ENCODE measurements at places on chromosomes 7 and 10. TPM values are rescaled to one million over a fixed set of nuclear protein-coding genes. Genes with fewer than 3 reads are reported as not detected.
A peak's percentile ranks its signal among the peaks of the same experiment; 100 is the strongest.

- no peak for DNase-seq
These were observed 231.2 kb downstream of the PTPRN2 start for GRCh38 chr7:158356454-158356853.

GRCh38 chr7:147014286-147014955 is 897.8 kb downstream of the CNTNAP2 start:
- DNase-seq = no peak

DNA sequence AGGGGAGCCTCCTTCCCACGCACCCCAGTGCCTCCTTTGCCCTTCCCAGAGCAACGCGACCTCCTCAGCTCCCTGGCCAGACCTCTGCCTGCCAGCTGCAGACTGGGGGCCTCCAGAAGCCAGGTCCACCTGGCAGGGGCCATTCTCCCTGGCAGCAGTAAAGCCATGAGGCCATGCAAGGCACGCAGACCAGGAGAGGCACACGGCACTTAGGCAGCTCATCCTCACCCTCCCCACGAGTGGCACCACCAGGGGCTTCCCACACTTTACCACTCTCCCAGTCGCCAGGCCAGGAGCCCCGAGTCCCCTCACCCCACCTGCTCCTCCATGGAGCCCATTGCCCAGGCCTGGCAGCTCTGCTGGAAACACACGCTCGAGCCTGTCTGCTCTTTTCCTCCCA is 85.4 kb downstream of the PROSER2 start:
- DNase-seq = no peak

- no peak for DNase-seq
These were observed 135.4 kb upstream of the SEMA3D start for GRCh38 chr7:85322252-85322651.

DNA sequence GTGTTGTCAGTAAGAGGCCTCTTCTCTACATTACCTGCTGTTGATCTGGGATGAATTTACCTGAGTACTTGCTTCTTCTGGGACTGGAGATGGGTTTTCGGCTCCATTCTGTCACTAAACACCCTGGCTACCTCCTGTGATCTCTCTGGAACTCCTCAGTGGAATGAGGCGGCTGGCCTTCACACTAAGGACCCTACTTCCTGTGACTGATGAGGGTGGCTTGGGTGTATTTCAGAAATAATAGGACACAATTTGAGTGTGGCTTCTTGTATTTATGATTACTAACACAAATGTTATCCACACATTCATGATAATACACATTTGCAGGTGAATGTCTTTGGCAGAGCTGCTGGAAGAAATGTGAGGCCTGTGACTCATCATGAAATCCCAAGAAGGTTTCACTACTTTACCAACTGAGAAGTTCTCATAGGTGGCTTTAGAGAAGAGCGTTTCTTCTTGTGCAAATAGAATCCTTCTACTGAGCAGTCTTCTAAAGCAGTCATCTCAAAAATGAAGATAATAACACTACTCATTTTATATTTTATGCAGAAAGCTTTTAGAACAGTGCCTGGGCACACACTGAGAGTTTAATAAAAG is 21.3 kb upstream of the EVX1 start:
- no peak for DNase-seq

GRCh38 chr10:132518572-132519381 is 18.8 kb upstream of the INPP5A start:
- peak; percentile 93 for DNase-seq

DNA sequence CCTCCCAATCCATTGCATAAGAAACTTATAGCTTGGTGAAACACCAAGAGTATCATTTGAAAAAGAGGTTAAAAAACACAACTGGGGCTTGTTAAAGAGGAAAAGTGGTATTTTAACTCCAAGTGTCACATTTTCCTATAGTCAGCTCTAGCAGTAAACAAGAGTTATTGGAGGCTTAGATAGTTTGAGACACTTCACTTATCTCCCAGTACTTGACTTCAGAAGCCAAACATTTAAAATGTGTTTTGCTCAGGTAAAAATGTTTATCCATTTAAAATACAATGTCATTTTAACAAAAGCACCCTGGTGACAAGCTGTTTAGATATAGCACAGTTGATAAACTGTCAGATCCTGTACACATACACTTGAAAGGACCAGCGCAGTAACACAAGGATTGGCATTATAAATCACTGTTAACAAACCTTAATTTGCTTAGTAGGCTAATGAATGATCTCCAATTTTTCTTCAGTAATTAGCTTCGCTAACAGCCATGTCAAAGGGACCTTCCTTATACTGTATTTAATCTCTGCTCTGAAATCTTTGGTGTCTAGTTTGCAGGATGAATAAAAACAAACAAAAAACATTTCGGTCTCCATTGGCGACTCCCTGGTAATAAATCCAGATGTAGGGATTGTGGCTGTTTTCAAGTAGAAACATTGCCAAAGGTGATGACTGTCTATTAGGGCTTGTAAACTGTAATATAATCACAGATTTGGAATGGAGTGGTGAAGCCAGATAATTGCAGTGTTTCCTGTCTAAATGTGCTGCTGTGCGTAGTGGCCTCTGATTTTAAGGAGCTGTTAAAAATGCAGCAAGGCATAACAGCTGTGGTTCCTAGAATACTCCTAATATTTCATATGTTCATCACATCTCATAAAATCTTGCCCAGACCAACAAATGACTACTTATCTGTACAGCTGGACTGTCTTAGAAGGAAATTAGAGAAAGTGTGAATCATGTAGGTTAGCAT is 545.1 kb downstream of the AUTS2 start:
- DNase-seq = no peak

DNA sequence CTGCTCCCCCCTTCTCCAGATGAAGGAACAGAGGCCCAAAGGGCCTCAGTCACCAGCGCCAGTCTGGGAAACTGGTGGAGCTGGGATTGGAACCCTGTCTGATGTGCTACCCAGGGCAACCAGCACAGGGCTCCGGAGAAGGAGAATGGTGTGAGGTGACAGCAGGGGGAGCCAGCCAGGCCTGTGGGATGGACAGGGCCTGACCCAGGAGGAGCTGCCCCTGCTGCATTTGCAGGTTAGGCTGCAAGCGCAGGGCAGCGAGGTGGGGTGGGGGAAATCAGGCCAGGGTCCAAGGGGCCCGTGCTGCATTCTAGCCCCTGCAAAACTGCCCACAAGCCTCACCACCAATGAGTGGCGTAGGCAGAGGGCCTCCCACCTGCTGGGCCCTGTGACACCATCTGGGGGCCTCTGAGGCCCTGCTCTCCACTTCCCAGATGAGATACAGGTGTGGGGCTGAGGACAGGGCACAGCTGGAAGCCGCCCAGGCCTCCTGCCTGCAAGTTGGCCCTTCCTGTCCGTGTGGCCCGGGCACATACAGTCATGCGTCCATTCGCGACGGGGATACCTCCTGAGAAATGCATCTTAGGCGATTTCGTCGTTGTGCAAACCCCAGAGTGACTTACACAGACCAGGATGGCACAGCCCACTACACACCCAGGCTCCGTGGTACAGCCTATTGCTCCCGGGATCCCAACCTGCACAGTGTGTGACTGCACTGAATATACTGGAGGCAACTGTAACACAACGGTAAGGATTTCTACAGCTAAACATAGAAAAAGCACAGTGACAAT is 45.3 kb downstream of the RASGEF1A start:
- no peak for DNase-seq

- no peak for DNase-seq
These were observed 17.5 kb upstream of the MTPN start for GRCh38 chr7:135994466-135995205.

DNA sequence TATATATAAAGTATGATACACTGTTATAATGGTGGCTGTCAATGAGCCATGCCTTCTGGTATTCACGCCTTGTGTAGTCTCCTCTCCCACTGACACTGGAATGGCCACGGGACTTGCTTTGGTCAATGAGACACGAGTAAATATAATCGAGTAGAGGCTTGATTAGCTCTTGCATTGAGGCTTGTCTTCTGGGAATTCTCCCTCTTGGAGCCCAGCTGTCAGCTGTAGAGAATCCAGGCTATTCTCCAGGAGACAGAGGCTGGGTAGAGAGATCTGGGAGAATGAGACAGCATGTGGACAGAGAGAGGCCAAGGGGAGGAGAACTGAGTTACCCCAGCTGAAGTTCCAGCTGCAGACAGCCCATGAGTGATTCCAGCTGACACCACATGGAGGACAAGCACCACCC is 25.2 kb upstream of the PLCE1 start:
- DNase-seq = no peak

DNA sequence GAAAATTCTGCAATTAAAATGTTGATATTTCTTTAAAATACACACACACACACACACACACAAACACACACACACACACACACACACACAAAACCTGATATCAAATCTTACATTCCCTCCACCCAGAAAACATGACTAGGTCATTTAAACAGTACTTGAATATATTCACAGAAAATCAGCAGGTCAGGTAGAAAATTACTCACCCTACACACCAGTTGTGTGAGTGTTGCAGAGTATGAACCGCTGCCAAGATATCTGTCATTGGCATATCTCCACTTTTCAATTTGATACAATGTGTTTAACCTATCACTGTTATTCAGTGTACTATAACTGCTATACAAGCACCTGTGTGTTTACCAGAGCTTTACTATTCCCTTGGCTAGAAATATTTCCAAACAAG is 283.6 kb upstream of the LRRTM3 start:
- no peak for DNase-seq

GRCh38 chr10:32104622-32105509 is 48.6 kb upstream of the KIF5B start:
- DNase-seq = no peak

- DNase-seq = no peak
These were observed 767.2 kb downstream of the TNS3 start for GRCh38 chr7:46814516-46815250.

DNA sequence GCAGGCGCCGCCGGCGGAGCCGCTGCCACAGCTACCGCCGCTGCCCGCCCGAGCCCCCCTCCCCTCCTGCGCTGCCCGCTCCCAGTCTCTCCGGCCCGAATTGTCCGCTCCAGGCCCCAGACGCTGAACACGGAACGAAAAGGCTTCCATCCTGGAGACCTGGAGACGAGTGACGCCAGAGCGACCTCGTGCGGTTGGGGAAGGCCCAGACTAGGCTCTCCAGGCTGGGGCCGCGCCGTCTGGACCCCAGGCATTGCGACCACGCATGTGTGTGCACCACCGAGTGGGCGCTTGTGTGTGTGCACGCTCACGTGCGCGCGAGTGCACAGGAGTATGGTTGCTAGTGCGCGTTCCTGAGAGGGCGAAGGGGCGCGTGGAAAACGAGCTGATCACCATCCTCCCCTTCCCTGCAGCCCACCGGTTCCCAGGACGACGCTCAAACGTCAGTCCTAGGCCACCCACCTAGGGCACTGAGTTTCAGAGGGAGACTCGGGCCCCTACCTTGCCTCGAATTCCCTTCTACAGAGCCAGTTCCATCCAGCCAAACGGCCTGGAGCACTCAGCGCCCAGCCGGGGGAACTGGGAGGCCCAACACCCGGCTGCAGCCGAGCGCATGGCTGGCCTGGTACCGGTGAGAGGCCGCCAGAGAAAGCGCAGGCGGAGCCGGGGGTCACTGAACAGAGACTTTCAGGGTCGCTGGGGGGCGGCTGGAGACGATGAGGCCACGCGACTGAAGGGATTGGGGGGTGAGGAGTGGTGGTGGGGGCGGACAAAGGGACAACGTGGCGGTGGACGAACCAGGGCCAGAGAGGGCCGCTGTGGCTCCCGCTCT is 11.6 kb downstream of the LBX1 start:
- peak; percentile 78 for DNase-seq

DNA sequence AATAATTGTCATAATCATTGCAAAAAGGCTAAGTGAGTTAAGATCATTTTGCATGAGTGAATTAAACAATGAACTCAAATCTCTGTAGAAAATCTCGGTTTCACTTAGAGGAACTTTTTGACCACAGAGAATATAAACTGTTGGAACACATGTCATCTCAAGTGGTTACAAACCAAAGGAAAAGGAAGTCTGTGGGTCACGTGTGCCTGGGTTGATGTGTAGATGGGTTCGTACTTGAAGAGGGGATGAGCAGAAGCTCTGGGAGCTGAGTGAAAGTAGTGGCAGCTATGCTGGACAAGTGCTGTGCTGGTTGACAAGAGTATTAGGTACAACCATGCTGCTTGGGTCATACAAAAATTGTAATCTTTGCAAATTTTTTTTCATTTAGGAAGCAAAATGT is 35.0 kb downstream of the GLRX3 start:
- no peak for DNase-seq

GRCh38 chr10:121449482-121449924 is 148.7 kb downstream of the FGFR2 start:
- DNase-seq = peak; percentile 86

DNA sequence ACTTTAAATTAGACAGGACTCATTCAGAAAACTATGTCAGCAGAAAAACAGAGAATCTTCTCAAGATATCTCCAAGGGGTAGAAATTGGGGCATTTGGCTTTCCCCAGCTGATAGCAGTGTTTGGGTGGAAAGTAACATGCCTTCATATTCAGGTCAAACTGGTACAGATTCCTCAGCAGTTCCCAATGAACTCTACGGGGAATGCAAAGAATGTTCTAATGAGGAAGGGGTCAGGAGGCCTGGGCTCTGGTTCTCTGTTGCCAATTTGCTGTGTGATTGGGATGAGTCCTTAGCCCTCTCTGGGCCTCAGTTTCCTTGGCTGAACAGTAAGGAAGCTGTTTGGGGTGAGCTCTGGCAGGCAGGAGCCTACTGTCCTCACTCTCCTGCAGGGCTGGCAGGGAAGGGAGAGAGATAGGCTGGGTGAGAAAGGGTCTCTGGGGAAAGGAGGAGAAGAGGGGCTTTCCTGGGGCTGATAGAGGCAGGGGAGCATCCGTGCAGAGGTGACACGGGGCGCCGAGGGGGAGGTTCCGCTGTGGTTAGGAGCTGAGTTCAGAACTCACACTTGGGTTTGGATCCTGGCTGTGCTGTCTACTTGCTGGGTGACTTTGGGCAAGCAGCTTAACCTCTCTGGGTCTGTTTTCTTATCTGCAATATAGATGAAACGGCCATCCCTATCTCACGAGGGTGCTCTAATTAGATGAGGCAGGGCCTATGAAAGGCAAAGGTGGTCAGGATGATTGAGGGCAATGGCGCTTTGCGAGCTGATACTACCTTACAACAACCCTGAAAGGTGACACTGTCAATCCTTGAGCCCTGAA is 45.1 kb downstream of the SPOCK2 start:
- no peak for DNase-seq

GRCh38 chr10:49398000-49398861 is 2.3 kb upstream of the DRGX start:
- DNase-seq = peak; percentile 80

- peak; percentile 27 for DNase-seq
These were observed 767.0 kb downstream of the LRMDA start for GRCh38 chr10:76198287-76199035.

- no peak for DNase-seq
These were observed 411.6 kb upstream of the DPP6 start for GRCh38 chr7:153640586-153640985.

DNA sequence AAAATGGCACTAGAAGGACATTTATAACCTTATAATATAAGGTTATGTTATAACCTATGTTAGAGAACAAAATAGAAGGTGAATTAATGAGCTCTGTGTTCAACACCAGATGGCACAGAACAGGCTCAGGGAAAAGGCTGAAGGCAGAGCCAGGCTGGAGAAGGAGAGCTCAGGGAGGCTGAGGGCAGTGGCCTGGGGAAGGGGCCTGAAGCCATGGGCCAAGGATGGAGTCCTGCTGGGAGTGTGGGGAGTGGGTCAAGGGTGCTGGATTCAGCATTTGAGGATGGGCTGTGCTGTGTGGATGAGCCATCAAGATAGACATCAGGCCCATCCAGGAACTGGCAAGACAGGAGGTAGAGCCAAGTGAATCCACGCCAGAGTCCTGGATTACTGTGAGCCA is 218.8 kb downstream of the ZNF248 start:
- no peak for DNase-seq

PHTF2 gene
- total RNA-seq = 13.8 TPM

CNPY1 gene
- not detected for total RNA-seq

SHTN1 gene
- total RNA-seq = 44.2 TPM

PHKG1 gene
- total RNA-seq = 0.91 TPM

FOXI2 gene
- total RNA-seq = 1.1 TPM

ASB10 gene
- not detected for total RNA-seq

RNF133 gene
- total RNA-seq = 1.3 TPM
